ENCODE measurements at places on chromosomes 6 and 20. TPM values are rescaled to one million over a fixed set of nuclear protein-coding genes. Genes with fewer than 3 reads are reported as not detected.

GRCh38 chr6:5657684-5658430 is 348.9 kb downstream of the NRN1 start:
- H3K27ac ChIP-seq: no peak overlapping the region
- no peak overlapping the region for H3K4me3 ChIP-seq
- H3K27me3 ChIP-seq: no peaks in the 10 kb centered on the region
- DNase-seq: no peak

- peaks cover 28% of the 10 kb centered on the region for H3K4me1 ChIP-seq
- no peaks in the 10 kb centered on the region for H3K27me3 ChIP-seq
- no peaks in the 10 kb centered on the region for H3K36me3 ChIP-seq
- no peak overlapping the region for H3K4me3 ChIP-seq
Observed at GRCh38 chr6:43096451-43097097, 20.5 kb downstream of the PTK7 start.

DNA sequence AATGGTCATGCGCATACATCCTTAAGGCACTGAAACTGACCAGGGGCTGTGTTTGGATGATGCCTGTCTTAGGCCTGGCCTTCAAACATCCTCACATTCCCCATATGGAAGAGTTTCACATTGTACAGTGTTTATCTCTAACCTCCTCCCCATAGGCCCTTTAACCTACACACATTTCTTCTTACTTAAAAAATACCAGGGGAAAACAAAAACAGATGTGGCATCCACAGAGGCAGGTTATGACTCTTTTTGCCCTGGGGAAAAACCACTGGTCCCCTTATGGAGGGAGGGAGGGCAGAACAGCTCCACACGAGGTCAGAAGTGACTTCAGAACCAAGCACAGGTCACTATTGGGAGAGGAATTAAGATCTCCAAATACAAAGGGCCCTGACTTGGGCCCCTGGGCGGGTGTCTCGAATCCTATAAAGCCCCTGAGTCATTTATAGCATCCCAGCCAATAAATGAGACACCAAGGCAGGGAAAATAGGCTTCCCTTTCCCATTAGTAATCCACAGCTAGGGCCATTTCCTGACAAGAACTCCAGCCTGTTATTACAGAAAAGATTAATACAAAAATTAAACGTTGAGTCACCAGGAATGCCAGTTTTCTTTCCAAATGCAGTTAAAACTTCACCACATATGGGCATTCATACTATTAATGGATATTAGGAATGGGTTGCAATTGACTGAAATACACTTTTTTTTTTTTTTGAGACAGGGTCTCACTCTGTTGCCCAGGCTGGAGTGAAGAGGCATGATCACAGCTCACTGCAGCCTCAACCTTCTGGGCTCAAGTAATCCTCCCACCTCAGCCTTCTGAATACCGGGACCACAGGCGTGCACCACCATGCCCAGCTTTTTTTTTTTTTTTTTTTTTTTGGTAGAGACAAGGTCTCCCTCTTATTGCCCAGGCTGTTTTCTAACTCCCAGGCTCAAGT is 107.2 kb downstream of the ATP9A start:
- H3K4me3 ChIP-seq: no peak overlapping the region
- peaks cover 20% of the 10 kb centered on the region for H3K4me1 ChIP-seq
- no peak overlapping the region for H3K27ac ChIP-seq
- H3K36me3 ChIP-seq: no peaks in the 10 kb centered on the region
- H3K27me3 ChIP-seq: peaks cover 9% of the 10 kb centered on the region
- no peak for DNase-seq

Gene PLN
- total RNA-seq: not detected

GRCh38 chr6:119280668-119281067 is 68.9 kb downstream of the MAN1A1 start:
- H3K27me3 ChIP-seq: no peaks in the 10 kb centered on the region
- no peak for DNase-seq
- H3K27ac ChIP-seq: no peak overlapping the region
- no peak overlapping the region for H3K4me3 ChIP-seq

DNA sequence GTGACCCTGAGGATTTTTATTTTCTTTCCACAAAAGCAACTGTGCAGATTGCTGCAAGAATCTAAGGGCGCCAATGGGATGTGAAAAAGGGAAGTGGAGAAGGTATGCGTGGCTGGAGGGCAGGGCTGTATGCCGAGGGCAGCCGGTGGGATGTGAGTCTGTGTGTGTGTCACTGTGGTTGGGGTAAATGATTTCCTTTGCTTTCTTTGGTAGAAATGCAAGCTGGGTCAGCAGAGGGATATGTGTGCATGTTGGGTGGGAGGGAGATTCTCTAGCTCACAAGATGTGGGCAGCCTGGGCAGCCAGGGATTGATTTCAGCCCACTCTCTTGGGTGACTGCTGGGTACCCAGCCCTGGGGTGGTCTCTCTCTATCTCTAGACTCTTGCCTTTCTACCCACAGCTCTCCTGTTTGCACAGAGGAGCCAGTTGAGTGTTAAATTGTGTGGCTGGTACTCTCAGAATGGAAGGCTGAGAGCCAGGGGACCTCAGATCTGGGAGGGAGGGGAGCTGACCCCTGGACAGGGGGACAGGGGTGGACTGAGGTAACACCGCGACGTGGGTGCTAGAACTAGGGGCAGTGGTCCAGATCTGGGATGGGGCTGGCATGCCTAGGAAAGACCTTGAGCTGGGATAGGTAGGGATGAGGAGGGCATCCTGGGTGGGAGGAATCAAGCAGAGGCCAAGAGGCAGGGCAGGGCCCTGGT is 136.8 kb upstream of the RNF24 start:
- H3K36me3 ChIP-seq: no peaks in the 10 kb centered on the region
- H3K27me3 ChIP-seq: peaks cover 41% of the 10 kb centered on the region
- H3K27ac ChIP-seq: peak overlapping the region; percentile 17
- H3K4me1 ChIP-seq: peaks cover 31% of the 10 kb centered on the region
- DNase-seq: no peak

- no peak overlapping the region for H3K27ac ChIP-seq
- H3K36me3 ChIP-seq: peaks cover under 1% of the 10 kb centered on the region
- H3K27me3 ChIP-seq: no peaks in the 10 kb centered on the region
- H3K4me3 ChIP-seq: no peak overlapping the region
Observed at GRCh38 chr20:20463933-20464374, 96.0 kb downstream of the INSM1 start.

GRCh38 chr6:52576054-52576391 is 837 bp downstream of the TRAM2 start:
- H3K27ac ChIP-seq: peak overlapping the region; percentile 5
- no peak for DNase-seq
- H3K4me1 ChIP-seq: peaks cover 45% of the 10 kb centered on the region
- peak overlapping the region; percentile 74 for H3K4me3 ChIP-seq

DNA sequence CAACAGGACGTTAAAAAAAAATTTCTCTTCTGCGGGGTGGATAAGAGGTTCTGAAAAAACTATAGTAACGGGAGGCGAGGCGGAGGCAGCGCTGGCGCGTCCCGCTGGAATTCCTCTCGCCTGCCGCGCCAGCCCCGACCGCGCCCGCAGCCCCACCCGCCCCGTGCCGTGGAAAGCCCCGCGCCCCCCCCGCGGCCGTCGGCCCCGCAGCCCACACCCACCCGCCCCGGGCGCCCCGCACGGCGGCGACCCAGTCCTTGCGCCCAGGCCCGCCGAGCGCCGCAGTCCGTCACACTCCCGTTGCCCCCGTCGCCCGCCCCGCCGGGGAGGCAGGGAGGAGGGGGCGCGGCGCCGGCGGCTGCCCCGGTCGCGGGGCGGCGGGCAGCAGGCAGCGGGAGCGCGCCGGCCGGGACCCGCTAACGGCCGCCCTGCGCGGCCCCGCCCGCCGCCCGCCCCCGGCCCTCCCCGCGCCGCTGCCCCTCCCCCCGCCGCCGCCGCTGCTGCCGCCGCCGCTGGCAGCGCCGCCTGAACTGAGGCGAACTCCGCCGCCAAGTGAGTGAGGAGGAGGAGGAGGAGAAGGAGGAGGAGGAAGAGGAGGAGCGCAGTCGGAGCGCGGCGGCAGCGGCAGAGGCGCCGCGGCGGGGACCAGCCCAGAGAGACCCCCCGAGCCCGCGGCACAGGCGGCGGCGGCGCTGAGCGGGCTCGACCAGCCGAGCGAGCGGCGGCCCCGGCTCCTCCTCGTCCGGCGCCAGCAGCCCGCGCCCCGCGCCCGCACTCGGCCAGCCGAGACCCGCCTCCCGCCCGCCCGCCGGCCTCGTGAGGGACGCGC is at the start of gene QKI:
Gene QKI (plus strand): TSS at position 602 of the 829 bp plus-strand sequence. CDS start 476 bp downstream, outside the sequence.
- peaks cover 7% of the 10 kb centered on the region for H3K36me3 ChIP-seq
- peak within 1 kb of the TSS; percentile 92 for H3K27ac ChIP-seq
- peak within 1 kb of the TSS; percentile 76 for H3K4me3 ChIP-seq
- H3K27me3 ChIP-seq: peaks cover 4% of the 10 kb centered on the region
- peaks cover 34% of the 10 kb centered on the region for H3K4me1 ChIP-seq
- peak; percentile 82 for DNase-seq

DNA sequence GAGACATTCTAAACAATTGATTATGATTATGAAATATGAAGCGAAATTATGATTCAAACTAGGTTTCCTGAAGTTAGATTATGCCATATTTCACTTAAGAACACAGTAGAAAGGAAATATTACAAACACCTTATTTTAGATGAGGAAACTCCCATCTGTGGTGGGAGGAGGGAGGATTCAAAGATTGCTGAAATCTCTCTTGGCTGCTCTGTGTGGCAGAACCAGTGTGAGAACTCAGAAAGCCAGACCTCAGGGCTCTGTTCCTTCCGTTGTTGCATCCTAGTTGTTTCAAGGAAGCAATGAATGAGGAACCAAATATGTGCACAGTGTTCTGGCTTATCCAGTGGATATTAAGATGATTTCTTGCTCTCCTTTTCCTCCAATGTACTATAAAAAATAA is 2.1 kb downstream of the TAAR5 start:
- H3K36me3 ChIP-seq: no peaks in the 10 kb centered on the region
- no peak for DNase-seq
- H3K4me3 ChIP-seq: no peak overlapping the region

Gene CD24
- 0.31 TPM for total RNA-seq

- no peak overlapping the region for H3K27ac ChIP-seq
- DNase-seq: no peak
- no peaks in the 10 kb centered on the region for H3K36me3 ChIP-seq
- peaks cover 10% of the 10 kb centered on the region for H3K27me3 ChIP-seq
- H3K4me1 ChIP-seq: no peaks in the 10 kb centered on the region
Observed at GRCh38 chr20:17444091-17444490, 87.1 kb downstream of the BFSP1 start.

DNA sequence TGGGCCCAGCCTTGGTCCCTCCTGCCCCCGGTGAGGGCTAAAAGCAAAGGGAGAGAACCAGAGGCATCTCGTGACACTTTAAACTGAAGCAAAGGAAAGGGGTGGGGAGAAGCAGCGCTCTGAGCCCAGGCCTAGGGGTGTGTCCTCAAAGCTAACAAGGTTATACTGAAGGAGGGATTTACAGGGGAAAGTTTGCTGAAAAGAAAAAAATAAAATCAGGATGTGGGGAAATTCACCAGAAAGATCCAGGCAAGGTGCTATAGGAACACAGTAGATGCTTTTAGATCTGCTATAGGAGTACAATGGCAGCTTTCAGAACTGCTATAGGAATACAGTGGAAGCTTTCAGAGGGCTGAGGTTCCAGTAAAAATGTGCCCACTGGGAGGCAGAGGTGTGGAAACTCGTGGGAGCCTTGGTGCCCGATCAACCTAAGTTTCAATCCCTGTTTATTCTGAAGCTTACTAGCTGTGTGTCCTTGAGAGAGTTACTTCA is at the start of gene COL9A1:
Gene COL9A1 (minus strand): TSS at position 51 of the 492 bp plus-strand sequence. CDS start 160 bp downstream, outside the sequence.
- no peaks in the 10 kb centered on the region for H3K36me3 ChIP-seq
- H3K4me1 ChIP-seq: no peaks in the 10 kb centered on the region
- no peak within 1 kb of the TSS for H3K27ac ChIP-seq
- no peak within 1 kb of the TSS for H3K4me3 ChIP-seq
- peaks cover 6% of the 10 kb centered on the region for H3K27me3 ChIP-seq

Gene PMEPA1
- total RNA-seq: 0.72 TPM

DNA sequence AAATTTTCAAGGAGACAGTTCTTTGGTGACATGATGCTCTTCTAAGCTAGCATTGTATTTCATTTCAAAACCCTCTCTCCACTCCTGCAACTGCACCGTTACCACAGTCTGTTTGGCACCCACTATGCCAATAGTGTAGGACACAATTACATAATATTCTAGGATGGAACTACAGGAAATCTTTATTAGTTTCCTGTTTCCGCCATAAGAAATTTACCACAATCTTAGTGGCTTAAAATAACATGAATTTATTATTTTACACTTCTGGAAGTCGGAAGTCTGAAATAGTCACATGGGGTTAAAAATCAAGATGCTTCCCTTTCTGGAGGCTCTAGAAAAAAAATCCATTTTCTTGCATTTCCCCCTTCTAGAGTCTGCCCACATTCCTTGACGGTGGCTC is 733.1 kb downstream of the HDGFL1 start:
- no peaks in the 10 kb centered on the region for H3K27me3 ChIP-seq
- no peaks in the 10 kb centered on the region for H3K4me1 ChIP-seq
- H3K4me3 ChIP-seq: no peak overlapping the region
- H3K27ac ChIP-seq: no peak overlapping the region
- H3K36me3 ChIP-seq: no peaks in the 10 kb centered on the region
- no peak for DNase-seq

DNA sequence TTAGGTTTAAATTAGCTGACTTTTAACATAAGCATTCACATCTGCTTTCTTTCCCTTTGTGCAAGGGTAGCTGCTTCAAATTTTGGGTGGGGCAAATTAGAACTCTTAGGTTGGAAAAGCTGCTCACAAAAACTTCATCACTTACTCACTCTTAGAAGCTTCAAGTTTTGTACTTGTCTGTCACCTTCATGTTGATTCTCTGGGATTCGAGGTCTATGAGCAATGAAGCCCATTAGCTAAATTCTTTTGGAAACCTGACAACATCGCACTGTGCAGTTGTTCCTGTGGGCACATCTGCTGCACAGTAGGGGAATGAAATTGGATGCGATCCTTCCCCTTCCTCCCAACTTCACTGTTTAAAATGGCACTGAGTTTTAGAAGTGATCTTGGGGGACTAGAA is 156.1 kb downstream of the UBE3D start:
- H3K4me1 ChIP-seq: no peaks in the 10 kb centered on the region
- no peak overlapping the region for H3K27ac ChIP-seq
- H3K4me3 ChIP-seq: no peak overlapping the region
- no peaks in the 10 kb centered on the region for H3K36me3 ChIP-seq
- no peak for DNase-seq

Gene MEP1A
- total RNA-seq: not detected

GRCh38 chr6:112909781-112910180 is 562.7 kb downstream of the RFPL4B start:
- no peaks in the 10 kb centered on the region for H3K36me3 ChIP-seq
- no peak overlapping the region for H3K4me3 ChIP-seq
- DNase-seq: no peak
- no peaks in the 10 kb centered on the region for H3K27me3 ChIP-seq
- H3K4me1 ChIP-seq: no peaks in the 10 kb centered on the region
- H3K27ac ChIP-seq: no peak overlapping the region

- H3K27ac ChIP-seq: no peak overlapping the region
- H3K4me1 ChIP-seq: no peaks in the 10 kb centered on the region
Observed at GRCh38 chr20:12535316-12535715, 473.5 kb upstream of the SPTLC3 start.

- no peak overlapping the region for H3K27ac ChIP-seq
- no peak for DNase-seq
- H3K4me3 ChIP-seq: no peak overlapping the region
- no peaks in the 10 kb centered on the region for H3K27me3 ChIP-seq
- H3K36me3 ChIP-seq: no peaks in the 10 kb centered on the region
Observed at GRCh38 chr6:165543781-165544180, 119.3 kb downstream of the PDE10A start.

GRCh38 chr6:161064915-161065314 is 73.3 kb downstream of the MAP3K4 start:
- no peak overlapping the region for H3K27ac ChIP-seq
- H3K4me3 ChIP-seq: no peak overlapping the region
- no peaks in the 10 kb centered on the region for H3K27me3 ChIP-seq
